A549 treated with GW870086 at 1 μM for 4 hours (cell line): ENCODE measurements at places on chromosomes 5 and 9. TPM values are rescaled to one million over a fixed set of nuclear protein-coding genes. Genes with fewer than 3 reads are reported as not detected.

Gene PCDH12
- not detected in 5 replicates for total RNA-seq

Gene PCDHGB4
- total RNA-seq, result 0.74 to 1.00 TPM (median 0.79 TPM) in 5 replicates

Gene CER1
- total RNA-seq, result not detected in 5 replicates

Gene RFESD
- 3.1 to 4.8 TPM (median 4.1 TPM) in 5 replicates for total RNA-seq

Gene TMEM232
- 0.19 to 0.28 TPM in 2 of 5 replicates, not detected in the others for total RNA-seq

Gene NEUROG1
- total RNA-seq, result not detected in 5 replicates

Gene PCDHB16
- total RNA-seq, result 0.05 to 0.15 TPM (median 0.06 TPM) in 4 of 5 replicates, not detected in the other

Gene SLC25A2
- not detected in 5 replicates for total RNA-seq

Gene ZNF366
- not detected in 5 replicates for total RNA-seq

Gene GLRA1
- total RNA-seq, result not detected in 5 replicates

Gene CCIN
- total RNA-seq, result not detected in 5 replicates

Gene MLANA
- total RNA-seq, result not detected in 5 replicates

Gene SH2D3C
- total RNA-seq, result 0.06 to 0.07 TPM in 2 of 5 replicates, not detected in the others

Gene RNF183
- total RNA-seq, result 0.19 TPM in 1 of 5 replicates, not detected in the others

Gene GMCL2
- total RNA-seq, result not detected in 5 replicates

Gene LCN2
- 2.4 to 6.8 TPM (median 3.2 TPM) in 5 replicates for total RNA-seq

Gene PCDHGB3
- 0.16 to 0.31 TPM (median 0.22 TPM) in 5 replicates for total RNA-seq

Gene ABITRAM
- total RNA-seq, result 19.3 to 23.9 TPM (median 21.8 TPM) in 5 replicates

Gene IFNA13
- not detected in 5 replicates for total RNA-seq

Gene ZDHHC11
- 12.3 to 21.6 TPM (median 17.7 TPM) in 5 replicates for total RNA-seq

Gene C5orf63
- total RNA-seq, result 3.8 to 4.5 TPM (median 4.1 TPM) in 5 replicates

Gene BTNL3
- total RNA-seq, result not detected in 5 replicates

Gene LCN9
- total RNA-seq, result not detected in 5 replicates

Gene MTREX
- total RNA-seq, result 29.1 to 54.2 TPM (median 34.9 TPM) in 5 replicates

Gene C7
- not detected in 5 replicates for total RNA-seq

Gene RANBP3L
- not detected in 5 replicates for total RNA-seq

Gene OTP
- 0.06 to 0.13 TPM (median 0.09 TPM) in 4 of 5 replicates, not detected in the other for total RNA-seq

Gene SPAAR
- 0.10 TPM in 1 of 5 replicates, not detected in the others for total RNA-seq

Gene ACSL6
- total RNA-seq, result 0.06 to 0.15 TPM (median 0.08 TPM) in 3 of 5 replicates, not detected in the others
